Myocyte (in vitro differentiated cells): ENCODE measurements at places on chromosomes 2 and 18. TPM values are rescaled to one million over a fixed set of nuclear protein-coding genes. Genes with fewer than 3 reads are reported as not detected.

STK17B gene
- 73.9 and 80.1 TPM in 2 replicates for total RNA-seq

KANSL3 gene
- total RNA-seq = 32.8 and 38.6 TPM in 2 replicates

LRRTM4 gene
- not detected in 2 replicates for total RNA-seq

DNA sequence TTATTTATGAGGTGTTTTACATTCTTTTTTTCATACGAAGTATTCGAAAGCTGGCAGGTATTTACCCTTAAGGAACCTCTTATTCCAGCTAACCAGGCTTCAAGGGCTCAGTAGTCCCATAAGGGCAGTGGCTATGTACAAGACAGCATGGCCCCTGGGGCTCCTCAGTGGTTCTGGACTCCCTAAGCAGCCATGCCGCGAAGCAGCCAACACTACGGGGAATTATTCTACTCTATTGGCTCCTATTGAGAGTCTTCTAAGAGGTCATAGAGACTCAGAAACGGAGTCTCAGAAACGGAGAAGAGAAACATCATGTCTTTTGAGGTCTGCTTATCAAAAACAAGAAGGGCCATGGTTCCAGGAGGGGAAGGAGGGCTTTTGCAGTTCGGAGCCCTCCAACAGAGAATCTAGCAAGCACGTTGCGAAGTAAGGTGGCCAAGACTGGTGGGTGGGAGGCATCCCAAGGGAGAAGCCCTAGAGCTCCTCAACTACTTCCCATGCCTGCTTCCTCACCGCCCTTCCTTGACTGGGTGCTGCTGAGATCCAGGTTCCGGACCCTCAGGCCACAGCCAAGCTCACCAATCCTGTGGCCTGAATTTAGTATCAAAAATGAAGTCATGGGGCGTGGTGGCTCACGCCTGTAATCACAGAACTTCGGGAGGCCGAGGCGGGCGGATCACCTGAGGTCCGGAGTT is 109.7 kb downstream of the INO80D start:
- no peak for DNase-seq
